ENCODE measurements at places on chromosomes 16 and 17.

- DNase-seq = no peak
Observed at GRCh38 chr17:57466521-57466920, 210.2 kb downstream of the MSI2 start.

DNA sequence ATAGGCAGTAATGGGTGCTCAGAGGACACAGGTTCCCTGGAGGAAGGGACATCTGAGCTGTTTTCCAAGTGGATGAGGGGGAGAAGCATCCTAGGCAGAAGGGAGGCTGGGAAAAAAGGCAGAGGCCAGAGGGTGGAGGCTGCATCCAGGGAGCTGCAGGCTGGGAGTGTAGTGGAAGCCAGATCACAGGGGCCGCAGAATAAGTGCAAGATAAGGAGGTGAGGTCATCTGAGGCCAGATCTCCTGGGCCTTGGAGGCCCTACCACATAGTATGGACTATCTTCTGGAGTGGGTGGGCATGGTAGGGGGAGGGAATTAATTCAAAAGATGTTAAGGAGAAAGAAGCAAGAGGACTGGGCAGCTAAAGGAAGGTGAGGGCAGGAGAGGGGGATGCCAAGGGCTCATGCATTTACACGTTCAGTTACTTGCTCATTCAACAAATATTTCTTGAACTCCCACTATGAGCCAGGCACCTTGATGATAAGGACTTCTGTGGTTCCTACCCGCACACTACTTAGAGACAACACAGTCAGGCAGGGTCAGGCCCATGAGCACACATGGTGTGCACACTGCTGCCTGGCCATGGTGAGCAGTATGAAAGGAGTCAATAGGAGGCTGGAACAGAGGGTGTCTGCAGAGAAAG, 2.4 kb upstream of the RIPOR1 start:
- no peak for DNase-seq

GRCh38 chr16:86022381-86022960, 123.5 kb downstream of the IRF8 start:
- no peak for DNase-seq

DNA sequence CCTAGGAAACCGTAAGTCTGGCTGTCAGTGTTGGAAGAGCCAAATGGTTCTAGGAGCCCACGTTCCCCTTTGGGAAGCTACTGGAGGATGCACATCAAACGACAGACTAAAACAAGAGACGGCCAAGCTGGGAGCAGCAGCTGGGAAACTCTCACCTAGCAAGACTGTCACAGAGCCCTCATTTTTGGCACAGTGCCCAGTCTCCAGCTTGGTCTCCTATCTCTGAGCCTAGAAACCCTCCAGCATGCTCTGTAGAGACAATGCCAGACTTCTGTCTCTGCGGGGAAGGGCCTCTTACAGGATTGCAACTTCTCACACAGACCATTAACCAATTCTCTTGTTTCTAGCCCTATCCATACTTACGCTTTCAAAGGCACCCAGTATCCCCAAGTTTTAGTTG, 23.5 kb downstream of the GTF3C1 start:
- DNase-seq = no peak

DNA sequence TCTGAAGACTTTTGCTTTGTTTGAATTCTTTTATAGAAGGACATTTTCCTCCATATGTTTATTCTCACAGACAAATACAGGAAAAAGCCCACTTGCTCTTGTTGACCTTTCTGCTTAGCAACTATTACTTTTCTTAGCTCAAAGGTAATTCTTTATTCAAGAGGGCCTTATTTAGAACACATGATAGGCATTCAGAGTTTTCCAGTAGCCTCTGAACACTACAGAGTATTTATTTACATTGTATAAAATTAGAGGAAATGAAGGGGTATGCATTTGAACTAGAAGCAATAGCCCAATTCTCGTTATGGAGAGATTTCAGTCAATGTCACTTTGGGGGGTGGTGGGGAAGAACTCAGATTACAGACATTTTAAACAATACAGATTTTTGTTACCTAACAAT, 581.7 kb downstream of the KCNJ2 start:
- DNase-seq = no peak

DNA sequence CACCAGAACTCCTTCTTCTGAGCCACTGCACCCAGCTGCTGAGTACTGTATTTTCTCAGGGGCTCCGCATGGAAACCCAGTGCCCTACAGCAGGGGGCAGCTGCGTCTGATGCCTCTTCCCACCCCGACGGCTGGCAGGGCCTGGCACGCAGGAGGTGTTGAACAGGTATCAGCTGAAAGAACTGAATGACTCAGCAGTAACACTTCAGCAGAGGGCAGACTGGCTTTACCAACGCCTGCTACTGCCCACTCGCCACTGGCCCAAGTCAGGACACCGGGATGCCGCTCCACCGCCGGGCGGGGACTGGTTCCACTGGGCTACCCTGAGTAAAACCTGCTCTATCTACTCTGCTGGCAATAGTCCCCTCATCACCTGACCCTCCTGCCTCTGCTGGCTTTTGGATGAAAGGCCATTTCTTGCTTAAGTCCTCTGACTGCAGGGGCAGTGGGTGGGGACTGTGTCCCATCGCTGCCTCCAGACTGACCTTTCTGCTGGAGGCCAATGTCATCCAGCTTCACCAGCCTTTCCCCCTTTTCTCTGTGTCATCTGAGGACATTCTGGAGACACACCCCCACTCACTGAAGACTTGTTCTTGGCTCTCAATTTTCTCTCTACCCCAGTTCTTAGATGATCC, 100.4 kb upstream of the FA2H start:
- DNase-seq = no peak

- DNase-seq = no peak
Observed at GRCh38 chr17:43707184-43707583, 45.5 kb upstream of the MEOX1 start.

GRCh38 chr17:76394166-76394565, 9.8 kb downstream of the SPHK1 start:
- no peak for DNase-seq

- DNase-seq = no peak
Observed at GRCh38 chr16:34078691-34079090, 619.3 kb downstream of the TP53TG3F start.

DNA sequence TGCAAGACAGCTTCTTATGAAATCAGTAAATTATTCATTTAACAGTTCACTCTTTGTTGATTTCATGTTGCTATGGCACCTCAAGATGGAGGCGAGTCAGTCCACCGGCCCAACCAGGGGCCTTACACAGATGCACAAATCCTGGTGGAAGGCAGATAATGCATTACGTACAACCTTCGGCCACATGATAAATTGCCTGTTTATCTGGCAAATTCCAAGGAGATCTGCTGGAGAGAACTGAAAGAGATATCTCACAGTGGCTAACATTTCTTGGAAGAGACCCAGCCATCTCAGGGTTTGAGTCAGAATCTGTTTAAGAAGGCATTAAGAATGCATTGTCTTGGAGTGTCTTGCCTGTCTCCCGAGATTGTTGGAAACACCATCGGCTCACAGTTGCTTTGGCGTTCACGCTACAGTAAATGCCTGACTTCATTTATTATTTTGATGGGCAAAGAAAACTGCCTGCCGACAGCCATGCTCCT, 225.6 kb downstream of the MSI2 start:
- DNase-seq = no peak

GRCh38 chr17:5123343-5124124, 7.7 kb downstream of the USP6 start:
- no peak for DNase-seq

DNA sequence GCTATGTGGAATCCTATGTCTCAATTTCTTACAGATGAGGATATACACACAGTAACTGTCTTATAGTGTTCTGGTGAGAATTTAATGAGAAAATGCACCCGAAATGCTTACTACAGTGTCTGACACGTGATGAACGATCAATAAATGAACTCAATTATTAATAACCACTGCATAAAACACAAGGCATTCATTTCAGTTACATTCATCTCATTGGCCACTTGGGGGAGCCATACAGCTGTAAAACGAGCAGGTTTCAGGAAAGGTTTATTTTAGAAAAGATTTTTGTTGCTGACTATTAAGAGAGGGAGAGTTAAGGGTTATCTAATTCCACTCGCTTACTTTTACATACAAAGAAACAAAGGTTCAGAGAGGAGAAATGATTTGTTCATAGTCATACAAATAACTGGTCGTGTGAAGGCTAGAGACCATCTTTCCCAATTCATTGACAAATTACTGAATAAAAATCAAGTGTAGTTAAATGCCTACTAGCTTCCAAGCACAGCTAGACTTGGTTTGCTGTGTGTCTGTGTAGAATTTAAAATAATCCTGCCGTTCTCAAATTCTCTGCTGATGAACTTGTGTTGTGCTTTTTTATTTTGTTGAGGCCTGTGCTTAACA, 160.1 kb downstream of the MAP2K4 start:
- no peak for DNase-seq

GRCh38 chr16:20191566-20191965, 117.9 kb upstream of the GPR139 start:
- DNase-seq = no peak

- no peak for DNase-seq
Observed at GRCh38 chr17:62093188-62094155, 28.4 kb upstream of the MED13 start.

DNA sequence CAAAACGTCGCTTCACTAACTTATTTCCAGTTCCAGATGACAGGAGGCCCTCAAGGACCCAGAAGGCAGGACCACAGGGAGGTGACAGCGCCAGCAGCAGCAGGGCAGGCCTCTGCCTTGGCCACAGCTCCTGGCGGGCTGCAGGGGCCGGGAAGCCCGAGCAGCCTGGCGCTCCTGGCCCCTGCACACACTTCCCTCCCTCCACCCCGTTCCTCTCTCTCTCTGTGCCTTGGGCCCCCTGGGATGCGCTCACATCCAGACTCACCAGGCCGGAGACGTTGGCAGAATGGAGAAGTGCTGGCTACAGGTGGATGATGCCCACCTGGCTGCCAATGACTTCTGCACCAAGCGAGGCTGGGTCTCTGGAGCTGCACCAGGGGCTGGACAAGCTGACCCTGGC, 12.7 kb downstream of the ZNF594 start:
- no peak for DNase-seq

GRCh38 chr16:20598832-20599469, 22.8 kb upstream of the ACSM2B start:
- DNase-seq = no peak

DNA sequence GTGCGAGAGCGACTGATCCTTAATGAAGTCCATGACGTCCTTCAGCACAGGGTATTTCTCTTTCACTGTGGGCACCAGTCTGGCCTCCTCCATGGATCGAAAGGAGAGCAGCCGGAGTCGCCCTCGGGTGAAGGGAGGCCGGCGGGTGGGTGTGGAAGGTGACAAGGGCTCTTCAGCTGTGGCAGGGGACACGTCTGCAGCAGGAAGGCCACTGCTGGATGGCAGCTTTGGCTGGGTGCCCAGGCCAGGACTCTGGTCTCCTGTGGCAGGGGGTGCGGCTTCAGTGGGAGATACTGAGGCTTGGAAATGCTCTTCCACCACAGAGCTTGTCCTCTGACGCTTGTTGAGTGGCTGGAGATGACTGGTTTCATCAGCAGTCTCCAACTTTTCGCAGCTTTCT, 78.5 kb downstream of the ZZEF1 start:
- no peak for DNase-seq

GRCh38 chr16:49540836-49541235, 167.2 kb downstream of the C16orf78 start:
- DNase-seq = no peak

GRCh38 chr16:46787909-46788308, 39.8 kb upstream of the MYLK3 start:
- DNase-seq = no peak

DNA sequence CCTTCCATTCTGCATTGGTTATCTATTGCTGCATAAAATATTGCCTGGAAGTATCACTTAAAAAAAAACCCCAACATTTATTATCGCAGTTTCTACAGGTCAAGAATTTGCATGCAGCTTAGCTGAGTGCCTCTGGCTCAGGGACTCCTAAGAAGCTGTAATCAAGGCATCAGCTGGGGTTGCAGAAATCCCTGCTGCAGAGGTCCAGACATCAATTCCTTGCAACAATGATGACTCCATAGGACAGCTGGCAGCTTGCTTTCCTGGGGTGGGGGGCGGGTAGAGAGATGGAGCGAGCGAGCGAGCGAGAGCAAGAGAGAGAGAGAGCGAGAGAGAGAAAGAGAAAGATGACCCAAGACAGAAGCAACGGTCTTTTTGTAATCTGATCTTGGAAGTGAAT, 308.1 kb downstream of the HAPSTR1 start:
- no peak for DNase-seq
